Stimulated activated CD8-positive, alpha-beta memory T cell treated with anti-CD3 and anti-CD28 coated beads, Interleukin-7, amount 100 ng/mL, for 1 hour (primary cell): ENCODE measurements at places on chromosomes 7 and 10.

GRCh38 chr7:105141068-105141467 lies 127.1 kb downstream of the KMT2E start:
- DNase-seq: no peak

DNA sequence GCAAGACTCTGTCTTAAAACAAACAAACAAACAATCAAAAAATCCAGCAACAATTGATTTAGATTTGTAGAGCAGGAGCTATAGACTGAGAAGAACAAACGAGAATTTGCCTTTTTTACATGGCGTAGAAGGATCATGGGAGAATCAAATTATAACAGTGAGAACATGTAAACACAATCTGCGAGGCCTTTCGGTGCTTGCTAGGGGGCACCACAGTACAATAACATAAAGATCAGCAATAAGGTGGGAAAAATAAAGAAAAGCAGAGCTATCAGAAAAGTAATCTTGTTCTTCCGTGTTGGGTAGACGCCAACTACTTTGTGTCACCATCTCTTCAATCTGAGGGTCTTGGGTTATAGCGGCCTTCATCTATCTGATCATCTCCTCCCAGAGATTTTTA lies 82.2 kb downstream of the NOD1 start:
- DNase-seq: no peak

GRCh38 chr7:107560898-107561516 lies 2.7 kb downstream of the COG5 start:
- DNase-seq: no peak

DNA sequence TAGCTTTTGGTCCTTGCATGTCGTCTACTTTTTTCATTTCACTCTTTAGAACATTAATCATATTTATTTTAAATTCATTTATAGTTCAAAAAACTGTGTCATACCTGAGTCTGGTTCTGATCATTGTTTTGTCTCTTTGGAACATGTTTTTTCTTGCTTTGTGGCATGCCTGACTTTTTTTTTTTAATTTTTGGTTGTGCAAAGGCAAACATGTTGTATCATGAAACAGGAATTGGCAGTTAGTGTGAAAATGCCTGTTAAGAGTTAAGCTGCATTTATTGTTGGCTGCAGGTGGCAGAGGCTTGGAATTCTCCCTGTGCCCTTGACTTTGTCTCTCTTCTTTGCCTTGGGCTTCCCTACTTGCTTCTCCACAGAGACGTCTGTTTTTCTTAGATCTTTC lies 525.0 kb upstream of the ADARB2 start:
- DNase-seq: no peak

DNA sequence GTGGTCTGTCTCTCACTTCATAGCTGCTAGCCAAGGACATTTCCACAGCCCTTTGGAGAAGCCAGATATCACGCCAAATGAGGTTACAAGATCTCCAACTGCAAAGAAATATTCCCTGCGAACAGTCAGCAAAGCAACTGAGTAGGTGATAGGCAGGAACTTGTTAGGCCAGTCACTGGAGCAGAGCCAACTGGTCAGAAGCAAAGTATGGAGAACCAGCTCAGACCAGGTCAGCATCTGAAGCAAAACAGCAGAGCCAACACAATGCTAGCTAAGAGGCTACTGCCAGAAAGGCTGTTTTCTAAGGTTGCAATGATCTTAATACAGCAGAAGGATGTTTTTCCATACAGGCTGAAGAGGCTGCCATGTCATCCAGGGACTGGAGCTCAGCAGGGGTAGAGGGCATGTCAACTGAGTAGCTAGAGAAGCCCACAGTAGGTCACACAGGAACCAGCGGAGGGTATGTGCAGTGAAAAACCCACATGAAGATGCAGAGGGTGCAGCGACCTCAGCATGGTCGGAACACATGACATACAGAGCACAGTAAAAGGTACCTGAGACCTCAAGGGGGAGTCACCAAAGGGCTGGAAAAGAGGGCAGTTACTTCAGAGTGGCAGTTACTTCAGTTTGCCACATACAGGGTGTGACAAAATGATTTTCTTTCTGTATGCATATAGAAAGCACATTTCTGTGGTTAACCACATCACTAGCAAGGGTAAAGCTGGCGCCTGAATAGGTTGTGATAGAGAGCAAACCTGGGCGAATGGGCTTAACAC lies 8.9 kb downstream of the SEC31B start:
- DNase-seq: peak; percentile 23

DNA sequence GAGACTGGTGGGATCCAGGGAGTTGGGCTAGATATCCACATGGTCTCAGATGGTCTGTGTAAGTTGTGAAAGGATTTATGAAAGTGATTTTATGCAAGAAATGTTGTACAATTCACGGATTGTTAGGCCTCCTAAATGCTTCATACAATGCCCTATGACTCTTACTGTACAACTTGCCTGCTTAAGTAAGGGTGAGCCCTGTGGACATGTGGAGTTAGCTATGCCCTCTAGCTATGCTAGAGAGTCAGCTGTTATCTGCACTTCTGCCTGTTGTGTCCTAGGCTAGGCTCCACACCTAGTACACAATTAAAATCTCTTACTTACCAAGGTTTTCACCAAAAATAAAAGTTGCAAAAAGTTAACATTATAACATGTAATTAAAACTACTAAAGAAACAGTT lies 1.7 kb upstream of the CFAP43 start:
- no peak for DNase-seq

- DNase-seq: no peak
Observed at GRCh38 chr7:44740055-44740454, 8.6 kb upstream of the ZMIZ2 start.

- no peak for DNase-seq
Observed at GRCh38 chr7:4755045-4755444, 20.4 kb upstream of the AP5Z1 start.

DNA sequence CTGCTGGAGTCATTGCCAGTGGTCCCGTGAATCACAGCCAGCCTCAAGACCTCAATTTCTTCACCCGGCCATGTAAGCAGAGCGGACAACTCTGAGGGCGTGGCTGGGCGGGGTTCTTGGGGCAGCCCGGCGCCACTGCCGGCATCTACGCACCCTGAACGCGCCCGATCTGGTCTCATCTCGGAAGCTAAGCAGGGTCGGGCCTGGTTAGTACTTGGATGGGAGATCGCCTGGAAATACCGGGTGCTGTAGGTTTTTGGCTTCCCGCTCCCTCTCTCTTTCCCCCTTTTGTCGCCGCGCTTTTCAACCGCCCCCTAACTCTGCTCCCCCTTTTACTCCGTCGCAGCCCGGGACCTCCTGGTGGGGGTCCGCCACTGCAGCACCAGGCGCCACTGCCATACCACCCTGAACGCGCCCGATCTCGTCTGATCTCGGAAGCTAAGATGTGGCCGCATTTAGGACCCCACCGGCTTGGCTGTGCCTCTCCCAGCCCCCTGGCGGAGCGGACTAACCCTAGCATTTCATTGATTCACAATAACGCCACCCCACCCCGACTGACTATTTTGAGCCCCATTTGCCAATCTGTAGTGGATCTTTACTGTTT lies 25.3 kb downstream of the GARIN1A start:
- no peak for DNase-seq

GRCh38 chr10:131872827-131873375 lies 27.9 kb upstream of the PPP2R2D start:
- no peak for DNase-seq

DNA sequence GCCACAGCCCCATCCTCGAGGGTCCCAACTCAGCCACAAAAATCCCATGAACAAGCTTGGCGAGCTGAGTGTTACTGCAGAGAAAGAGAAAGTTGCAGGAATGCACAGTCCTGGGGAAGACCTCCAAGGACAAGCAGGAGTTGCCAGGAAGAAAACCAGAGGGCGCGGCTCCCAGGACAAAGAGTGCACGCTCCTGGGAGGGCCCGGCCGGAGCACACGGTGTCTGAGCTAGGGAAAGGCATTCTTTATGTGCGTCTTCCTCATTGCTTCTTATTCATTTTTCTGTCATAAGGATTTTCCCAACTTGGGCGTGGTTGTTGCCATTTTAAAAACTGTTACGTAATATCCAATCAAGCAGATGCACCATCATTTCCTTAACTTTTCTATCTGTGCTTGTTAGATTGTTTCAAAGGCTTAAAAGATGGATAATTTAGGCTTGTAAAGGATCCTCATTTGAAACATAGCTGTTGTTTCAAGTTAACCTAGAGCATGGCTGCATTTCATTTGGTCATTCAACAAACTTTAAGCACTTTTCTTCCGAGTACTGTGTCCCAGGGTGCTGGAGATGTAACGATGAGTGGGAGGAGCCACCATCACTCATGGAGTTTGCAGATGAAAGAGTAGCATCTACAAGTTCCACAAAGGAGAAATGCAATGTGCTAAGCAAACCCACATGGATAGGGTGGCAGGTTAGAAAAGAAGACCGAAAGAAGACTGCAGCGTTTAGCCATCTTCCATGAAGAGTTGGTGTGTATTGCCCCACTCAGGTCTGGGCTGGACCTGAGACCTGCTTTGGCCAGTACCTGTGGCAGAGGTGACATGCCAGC lies 5.6 kb upstream of the CNPY1 start:
- DNase-seq: no peak

- no peak for DNase-seq
Observed at GRCh38 chr7:105742787-105743186, 133.6 kb downstream of the ATXN7L1 start.

DNA sequence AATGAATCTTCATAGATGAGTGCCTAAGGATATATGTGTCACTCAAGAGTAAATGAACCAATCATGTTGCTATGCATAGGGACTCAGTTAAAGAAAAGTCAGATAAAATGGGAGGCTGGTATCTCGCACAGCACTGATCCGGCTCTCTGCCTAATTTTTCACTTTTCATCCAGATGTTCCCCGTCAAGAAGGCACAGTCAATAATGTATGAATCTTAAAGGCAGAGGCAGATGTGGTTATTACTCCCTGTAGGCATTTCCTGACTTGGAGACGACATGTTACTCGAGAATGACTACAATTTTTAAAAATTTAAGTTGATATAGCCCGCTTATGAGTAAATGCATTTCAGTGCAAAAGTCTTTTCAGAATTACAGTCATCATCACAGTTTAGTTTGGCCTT lies 113.6 kb downstream of the TBXAS1 start:
- no peak for DNase-seq

DNA sequence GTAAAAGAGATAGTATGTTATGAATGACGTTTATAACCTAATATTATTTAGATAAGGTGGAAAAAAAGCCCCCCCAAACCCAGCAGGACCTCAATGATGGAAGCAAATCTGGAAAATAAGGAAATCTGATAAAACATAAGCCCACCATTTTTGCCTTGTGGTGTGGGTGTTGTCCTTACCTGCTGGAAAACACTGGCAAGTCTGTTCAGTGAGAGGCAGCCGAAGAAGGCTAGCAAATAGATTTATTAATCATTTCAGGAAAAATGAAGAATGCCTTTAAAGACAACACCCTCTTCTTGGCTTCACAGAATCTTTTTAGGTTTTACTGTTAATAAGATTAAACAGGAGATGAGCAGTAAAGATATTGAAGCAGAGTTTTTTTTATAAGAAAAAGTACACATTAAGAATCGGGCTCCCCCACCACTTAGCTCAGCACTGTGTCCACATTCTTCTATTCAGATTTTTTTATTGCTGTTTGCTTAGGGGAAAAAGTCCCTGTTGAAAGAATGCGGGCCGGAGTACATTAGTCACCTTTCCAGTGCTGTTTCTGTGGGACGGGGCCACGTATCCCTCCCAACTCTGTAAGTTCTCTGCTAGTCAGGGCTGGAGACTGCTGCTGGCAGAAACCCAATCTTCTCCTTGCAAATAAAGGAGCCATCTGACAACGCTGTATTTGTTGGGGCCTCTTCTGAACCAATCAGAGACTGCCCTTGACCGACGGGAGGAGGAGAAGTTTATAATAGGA lies 104.1 kb downstream of the EVX1 start:
- DNase-seq: no peak

- no peak for DNase-seq
Observed at GRCh38 chr10:110534571-110534970, 32.9 kb upstream of the SMC3 start.

- no peak for DNase-seq
Observed at GRCh38 chr10:3959370-3960325, 174.6 kb upstream of the KLF6 start.

DNA sequence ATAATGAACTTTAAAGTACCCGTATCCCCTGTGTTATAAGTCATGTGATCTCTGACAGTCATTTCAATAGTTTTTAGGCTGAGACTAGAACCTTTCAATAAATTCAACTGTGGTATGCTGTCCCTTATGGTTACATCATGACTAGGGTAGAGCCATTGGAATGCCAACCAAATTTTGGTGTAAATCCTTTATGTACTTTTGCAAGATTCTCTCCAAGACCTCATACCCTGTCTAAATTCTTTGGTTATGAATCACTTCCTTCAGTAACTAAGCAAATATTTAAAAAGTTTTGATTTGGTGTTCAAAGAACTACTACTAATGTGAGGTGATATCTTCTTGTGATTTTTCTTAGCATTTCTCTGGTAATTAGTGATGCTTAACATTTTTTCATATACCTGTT lies 20.8 kb upstream of the OR6B1 start:
- DNase-seq: no peak

- peak; percentile 16 for DNase-seq
Observed at GRCh38 chr10:73744664-73744975, 448 bp downstream of the SEC24C start.

GRCh38 chr7:1104516-1105179 lies 16.7 kb downstream of the GPER1 start:
- DNase-seq: no peak

DNA sequence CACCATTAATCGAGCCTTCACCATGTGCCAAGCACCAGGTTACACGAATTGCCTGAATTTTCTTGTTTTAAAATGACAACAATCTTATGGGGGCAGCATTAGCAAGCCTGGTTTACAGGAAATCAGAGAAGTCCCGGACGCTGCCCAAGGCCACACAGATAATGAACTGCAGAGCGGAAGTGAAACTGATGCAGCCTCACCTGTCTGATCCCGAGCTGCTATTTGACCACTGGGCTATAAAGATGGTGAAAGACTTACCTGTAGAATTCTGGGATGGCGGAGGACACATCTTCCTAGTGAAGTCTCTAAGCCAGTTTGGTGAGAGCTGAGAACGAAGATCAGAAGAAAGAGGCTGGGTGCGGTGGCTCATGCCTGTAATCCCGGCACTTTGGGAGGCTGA lies 21.7 kb upstream of the GALNTL5 start:
- DNase-seq: no peak

DNA sequence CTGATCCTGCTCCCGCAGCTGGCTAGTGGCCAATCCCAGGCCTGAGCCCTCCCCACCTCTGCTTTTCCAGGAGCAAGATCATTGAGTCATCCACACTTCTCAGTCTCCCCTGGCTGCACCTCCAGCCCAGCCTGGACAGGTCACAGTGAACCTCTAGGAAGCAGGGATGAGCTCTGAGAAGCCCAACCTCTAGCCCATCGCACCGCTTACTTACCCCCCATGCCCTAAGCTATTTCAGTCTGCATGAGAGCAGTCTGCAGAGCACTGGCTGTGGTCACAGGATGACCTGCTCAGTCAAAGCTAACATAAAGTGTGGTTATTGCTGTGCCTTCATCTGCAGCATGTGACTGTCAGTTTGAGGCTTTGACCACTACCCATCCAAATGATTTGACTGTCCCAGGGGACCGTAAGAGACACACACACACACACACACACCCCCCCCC lies 129.2 kb downstream of the SORBS1 start:
- no peak for DNase-seq

GRCh38 chr10:94293354-94293753 lies 69.4 kb downstream of the NOC3L start:
- DNase-seq: no peak

GRCh38 chr10:74233281-74233680 lies 82.3 kb downstream of the ADK start:
- DNase-seq: no peak

GRCh38 chr7:42753811-42754363 lies 158.0 kb downstream of the C7orf25 start:
- no peak for DNase-seq
